Fibroblast of the aortic adventitia (primary cell): ENCODE measurements at places on chromosomes 3 and 15.

DNA sequence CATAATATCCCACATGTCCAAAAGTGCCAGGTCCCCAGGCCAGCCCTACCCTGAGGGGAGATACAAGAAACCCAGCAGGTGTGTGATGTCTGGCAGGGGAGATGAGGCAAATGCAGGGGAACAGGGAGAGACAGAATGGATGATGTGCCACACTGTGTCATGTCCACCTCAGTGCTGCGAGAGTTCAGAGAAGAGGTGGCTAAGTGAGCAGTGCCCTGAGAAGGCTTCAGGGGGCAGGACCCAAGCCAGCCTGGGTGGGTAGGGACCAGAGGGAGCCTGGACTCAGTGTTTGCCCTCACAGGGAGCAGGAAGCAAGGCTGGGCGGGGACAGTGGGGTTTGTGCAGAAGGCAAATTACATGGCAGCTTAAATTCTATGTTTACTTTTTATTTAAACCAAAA lies 61.2 kb downstream of the KLHL6 start:
- no peak for DNase-seq

DNA sequence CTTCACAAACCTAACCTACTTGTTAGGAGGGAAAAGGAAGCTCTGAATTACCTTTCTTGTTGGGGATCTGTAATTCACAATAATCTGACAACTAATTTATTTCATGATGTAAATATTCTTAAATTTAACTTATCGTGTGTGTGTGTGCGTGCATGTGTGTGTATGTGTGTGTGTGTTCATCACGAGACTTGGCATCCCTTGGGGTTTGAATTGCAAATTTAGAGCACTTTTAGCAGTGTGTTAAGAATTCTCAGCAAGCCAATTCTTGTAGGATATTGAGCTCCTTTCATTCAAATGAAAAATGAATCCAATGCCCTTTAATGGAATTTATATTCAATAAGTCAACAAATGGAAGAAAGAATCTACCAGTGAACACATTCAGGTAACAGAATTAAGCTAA lies 85.9 kb upstream of the C3orf80 start:
- no peak for DNase-seq

GRCh38 chr3:72475258-72476138 lies 372.7 kb downstream of the SHQ1 start:
- no peak for DNase-seq

DNA sequence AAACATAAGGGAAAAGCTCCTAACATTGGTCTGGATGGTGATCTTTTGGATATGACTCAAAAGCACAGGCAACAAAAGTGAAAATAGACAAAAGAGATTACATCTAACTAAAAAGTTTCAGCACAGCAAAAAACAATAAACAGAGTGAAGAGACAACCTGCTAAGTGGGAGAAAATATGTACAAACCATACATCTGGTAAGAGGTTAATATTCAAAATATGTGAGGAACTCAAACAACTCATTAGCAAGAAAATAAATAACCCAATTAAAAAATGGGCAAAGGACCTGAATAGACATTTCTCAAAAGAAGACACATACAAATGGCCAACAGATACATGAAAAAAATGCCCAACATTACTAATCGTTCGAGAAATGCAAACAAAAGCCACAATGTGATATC lies 19.0 kb upstream of the NR1I2 start:
- no peak for DNase-seq
